H9 (cell line): ENCODE measurements at places on chromosomes 11 and 22. TPM values are rescaled to one million over a fixed set of nuclear protein-coding genes. Genes with fewer than 3 reads are reported as not detected.

- DNase-seq = no peak
These were observed 122.2 kb downstream of the APOL5 start for GRCh38 chr22:35839841-35840301.

- DNase-seq = no peak
These were observed 1.6 kb upstream of the CEP295 start for GRCh38 chr11:93659841-93660240.

DNA sequence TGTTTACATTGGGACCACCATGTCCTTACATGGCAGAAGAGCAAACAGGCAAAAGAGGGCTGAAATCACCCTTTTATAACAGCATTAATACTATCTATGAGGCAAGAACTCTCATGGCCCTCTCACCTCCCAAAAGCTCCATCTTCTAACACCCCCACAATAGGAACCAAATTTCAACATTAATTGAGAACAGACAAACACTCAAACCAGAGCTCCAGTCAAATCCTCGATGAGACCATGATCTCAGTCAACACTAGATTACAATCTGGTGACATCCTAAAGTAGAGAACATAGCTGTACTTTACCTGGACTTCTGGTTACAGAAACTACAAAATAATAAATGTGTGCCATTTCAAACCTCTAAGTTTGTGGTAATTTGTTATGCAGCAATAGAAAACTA, 25.1 kb downstream of the OR2AG2 start:
- no peak for DNase-seq

DNA sequence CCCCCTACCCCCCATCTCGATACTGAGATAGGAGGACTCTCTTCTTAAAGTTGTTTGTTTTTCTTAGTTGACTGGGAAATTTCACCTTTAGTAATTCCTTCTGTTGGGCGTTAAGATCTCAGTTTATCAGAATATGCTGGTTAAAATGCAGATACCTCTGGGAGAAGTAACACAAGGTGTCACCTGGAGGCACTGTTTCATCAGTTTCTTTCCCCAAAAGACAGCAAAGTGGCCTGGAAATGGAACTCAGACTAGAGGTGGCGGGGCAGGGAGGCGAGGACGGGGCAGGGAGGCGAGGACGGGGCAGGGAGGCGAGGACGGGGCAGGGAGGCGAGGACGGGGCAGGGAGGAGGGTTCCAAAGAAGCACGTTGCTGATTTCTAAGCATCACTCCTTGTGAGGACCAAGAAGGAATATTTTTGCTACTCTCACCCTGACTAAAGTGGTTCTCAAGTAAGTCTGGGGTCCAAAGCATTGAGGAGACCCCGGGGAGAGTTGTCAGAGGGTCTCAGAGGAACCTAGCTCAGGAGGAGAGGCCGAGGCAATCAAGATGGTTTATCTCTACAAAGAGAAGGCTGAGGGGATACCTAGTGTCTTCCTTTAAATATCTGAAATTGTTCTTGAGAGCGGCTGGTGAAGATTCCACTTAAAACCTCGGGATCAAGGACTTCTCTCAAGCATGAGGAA, 147.0 kb upstream of the B3GAT1 start:
- no peak for DNase-seq

The HEPN1 gene
- total RNA-seq = not detected in 2 replicates

The NRXN2 gene
- 3.9 and 4.8 TPM in 2 replicates for total RNA-seq

The ANKK1 gene
- 0.11 and 0.20 TPM in 2 replicates for total RNA-seq

The GGTLC3 gene
- not detected in 2 replicates for total RNA-seq

The SLC22A12 gene
- total RNA-seq = not detected in 2 replicates
